Activated effector memory CD4-positive, alpha-beta T cell treated with anti-CD3 and anti-CD28 coated beads, Interleukin-2, amount 50 U/mL, for 16 hours (primary cell): ENCODE measurements at places on chromosomes 1 and 21.

DNA sequence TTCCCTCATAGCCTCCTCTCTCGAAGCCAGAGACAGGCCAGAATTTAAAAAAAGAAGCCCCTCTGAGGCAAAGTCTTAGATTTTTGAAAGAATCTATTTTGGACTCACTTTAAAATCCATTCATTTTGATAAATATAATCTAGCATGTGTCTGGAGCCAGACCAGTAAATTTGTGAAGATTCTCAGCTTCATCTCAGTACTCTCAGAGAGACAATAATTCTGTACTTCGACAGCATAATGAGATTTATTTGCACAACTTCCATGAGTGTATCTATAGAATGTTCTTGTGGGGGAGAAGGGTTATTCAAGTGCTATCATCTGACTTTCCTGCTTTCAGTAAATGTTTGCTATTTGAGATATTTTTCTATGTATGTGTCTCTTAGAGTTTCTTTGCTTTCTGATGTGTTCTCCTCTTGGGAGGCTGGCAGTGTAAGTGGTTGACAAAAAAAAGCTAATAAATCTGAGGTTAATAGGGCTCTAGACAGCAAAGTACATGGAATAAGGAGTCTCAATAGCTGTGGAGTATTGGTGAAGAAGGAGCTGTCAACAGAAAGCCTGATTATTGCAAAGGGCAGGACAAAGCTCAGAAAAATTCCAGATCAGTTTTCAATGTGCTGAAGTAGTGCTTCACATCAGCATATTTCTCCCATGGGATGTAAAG, 223.0 kb downstream of the PTBP2 start:
- no peak for DNase-seq

DNA sequence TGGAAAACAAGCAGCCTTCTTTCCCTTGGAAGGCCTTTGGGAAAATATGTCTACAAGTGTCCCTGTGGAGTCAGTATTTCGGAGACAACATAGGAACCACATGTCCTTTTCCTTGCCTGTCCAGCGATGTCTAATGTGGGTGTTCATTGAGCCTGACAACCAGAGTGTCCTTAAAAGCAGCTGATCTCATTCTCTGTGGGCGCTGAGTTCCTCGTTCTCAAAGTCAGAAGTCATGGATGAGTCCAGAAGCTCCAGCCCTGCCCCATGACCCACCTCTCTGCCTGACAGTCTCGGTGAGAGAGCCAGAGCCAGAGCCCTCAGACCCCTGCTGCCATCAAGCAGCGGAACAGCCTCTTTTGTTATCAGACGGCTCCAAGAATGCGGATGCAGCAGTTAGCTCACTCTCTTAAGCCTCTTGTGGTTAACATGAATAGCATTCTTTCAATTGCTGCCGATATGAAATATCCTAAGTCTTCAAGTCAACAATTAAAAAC, 329.2 kb downstream of the TGFB2 start:
- no peak for DNase-seq

DNA sequence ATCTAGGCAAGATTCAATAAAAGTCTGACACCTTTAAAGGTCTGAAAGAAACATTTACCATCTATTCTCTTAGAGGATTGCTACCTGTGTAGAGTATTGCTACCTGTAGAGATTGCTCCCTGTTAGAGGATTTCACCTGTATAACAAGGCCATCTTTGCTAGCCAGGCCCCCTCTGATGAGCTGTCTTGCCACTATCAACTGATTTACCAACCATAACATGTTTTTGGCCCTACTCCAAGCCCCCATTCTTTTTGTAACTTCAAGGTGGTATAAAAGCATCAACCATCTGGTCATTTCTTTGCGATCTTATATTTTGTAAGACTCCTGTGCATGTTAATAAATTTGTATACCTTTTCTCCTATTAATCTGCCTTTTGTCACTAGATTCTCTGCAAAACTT, 424.7 kb upstream of the CAMK1G start:
- DNase-seq: no peak

DNA sequence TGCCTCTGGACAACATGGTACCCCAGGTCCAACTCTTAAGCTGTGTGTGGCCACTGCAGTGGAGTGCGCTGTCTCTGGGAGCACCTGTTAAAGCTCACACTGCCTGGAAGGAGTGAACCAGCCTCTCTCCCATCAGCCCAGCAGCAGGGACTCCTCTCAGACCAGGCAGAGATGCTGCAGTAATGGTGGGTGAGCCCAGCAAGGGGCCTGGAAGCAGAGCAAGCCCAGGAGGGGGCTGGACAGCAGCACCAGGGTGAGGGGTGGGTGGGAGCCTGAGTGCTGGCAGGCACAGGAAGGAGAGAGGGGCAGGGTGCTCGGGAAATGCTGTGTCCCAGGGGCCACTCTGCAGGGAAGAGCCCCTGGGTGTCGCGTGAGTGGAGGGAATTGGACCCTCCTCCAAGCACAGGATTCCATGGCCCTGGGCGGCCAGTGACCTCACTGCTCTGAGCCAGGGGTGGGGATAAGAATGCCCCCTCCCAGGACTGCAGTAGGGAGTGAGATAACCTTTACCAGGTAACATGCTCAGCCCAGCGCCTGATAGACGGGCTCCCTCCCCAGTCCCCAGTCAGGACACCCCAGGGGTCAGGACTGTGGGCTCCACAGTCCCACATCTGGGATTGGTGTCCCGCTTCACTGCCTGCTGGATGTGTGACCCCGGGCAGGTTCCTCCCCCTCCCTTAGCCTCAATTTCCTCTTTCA, 313.1 kb downstream of the MATN1 start:
- peak; percentile 27 for DNase-seq

DNA sequence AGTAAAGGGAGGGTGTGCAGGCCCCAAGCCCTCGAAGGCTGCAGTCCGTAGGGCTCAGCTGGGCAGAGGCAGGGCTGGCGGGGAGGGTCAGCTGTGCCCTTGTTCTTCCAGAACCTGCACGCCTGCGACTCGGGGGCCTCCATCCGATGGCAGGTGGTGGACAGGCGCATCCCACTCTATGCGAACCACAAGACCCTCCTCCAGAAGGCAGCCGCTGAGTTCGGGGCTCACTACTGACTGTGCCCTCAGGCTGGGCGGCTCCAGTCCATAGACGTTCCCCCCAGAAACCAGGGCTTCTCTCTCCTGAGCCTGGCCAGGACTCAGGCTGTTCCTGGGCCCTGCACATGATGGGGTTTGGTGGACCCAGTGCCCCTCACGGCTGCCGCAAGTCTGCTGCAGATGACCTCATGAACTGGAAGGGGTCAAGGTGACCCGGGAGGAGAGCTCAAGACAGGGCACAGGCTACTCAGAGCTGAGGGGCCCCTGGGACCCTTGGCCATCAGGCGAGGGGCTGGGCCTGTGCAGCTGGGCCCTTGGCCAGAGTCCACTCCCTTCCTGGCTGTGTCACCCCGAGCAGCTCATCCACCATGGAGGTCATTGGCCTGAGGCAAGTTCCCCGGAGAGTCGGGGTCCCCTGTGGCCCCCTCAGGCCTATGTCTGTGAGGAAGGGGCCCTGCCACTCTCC, 13.6 kb upstream of the LRRC3 start:
- no peak for DNase-seq

- peak; percentile 22 for DNase-seq
These were observed 302.8 kb downstream of the MATN1 start for GRCh38 chr1:30420519-30421050.

GRCh38 chr1:5244631-5245285, 590.3 kb downstream of the AJAP1 start:
- DNase-seq: no peak

DNA sequence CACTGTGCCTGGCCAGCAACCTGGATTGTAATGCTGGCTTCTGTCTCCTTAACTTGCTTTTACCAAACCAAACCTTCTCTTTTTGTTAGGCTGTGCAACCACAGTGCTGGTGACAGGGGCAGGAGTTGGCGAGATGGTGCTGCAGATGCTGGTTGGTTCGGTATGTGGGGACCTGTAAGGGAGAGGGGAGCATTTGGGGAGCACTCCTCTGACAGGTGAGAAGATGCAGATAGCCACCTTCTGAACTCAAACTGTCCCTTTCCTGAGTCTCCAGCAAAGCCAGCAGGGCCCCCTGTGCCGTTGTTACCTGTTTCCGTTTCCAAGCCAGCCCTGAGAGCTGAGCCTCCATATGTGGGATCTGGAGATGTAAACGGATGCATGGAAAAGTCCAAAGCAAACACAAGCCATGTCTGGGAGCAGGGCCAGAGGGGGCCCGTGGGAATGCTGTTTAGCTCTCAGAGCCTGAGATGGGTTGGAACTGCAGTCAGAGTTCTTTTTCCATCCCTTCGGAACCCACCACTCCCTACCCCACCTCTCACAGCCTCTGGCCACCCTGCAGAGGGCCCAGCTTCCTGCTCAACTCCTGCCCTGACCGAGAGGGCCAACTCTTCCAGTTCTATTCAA, 34.0 kb downstream of the ELK4 start:
- peak; percentile 54 for DNase-seq

DNA sequence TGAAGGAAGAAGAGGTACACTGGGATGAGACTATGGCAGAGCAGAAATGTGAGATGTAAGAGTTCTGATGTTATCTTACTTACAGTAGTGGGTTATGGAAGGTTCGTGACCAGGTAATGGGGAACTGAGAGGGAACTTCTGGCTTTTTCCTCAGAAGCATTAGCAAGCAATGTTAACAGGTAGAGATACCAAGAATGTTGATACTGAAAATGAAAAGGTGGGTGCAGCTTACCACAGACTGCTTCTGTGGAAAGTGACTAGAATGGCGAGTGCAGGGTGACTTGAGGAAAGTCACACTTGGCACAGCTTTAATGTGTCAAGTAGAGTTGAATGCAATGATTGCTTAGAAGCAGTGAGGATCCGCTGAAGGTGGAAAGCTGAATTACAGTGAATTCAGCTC, 70.8 kb downstream of the PLA2G4A start:
- no peak for DNase-seq

DNA sequence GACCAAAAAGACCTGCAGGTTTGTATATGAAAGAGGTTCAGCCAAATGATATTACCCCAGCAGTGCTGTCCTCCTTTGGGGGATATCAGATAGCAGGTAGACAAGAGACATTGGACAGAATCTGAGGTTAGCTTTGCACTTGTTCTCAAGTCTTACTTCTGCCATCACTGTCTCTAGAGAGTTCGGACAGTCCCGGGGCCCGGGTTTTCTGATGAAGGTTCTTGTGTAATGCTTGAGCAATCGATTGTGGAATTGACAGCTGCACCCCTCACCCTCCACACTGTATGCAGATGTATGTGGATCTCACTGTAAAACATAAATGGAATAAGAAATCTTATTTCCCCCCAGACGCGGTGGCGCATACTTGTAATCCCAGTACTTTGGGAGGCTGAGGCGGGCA, 56.2 kb upstream of the MORC3 start:
- DNase-seq: no peak

DNA sequence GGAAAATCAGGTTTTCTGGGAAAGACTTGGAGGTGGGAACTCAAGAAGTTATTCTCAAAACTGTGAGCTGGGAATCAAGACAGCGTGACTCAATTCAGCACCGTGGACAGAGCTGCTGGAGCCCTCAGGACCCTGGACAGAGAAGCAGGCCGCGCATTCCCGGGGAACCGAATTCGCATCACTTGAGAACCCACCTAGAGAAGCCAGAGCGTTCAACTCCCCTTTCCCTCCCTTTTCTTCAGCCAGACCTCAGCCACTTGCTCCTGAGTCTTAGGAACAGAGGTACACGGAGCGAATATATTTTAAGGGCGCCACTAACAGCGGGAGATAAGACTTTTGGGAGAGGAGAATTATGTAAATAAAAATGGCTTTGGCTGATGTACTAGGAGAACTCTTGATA, 2.0 kb upstream of the LIN28A start:
- peak; percentile 91 for DNase-seq

GRCh38 chr1:93420400-93420799, 27.5 kb upstream of the FNBP1L start:
- DNase-seq: no peak

DNA sequence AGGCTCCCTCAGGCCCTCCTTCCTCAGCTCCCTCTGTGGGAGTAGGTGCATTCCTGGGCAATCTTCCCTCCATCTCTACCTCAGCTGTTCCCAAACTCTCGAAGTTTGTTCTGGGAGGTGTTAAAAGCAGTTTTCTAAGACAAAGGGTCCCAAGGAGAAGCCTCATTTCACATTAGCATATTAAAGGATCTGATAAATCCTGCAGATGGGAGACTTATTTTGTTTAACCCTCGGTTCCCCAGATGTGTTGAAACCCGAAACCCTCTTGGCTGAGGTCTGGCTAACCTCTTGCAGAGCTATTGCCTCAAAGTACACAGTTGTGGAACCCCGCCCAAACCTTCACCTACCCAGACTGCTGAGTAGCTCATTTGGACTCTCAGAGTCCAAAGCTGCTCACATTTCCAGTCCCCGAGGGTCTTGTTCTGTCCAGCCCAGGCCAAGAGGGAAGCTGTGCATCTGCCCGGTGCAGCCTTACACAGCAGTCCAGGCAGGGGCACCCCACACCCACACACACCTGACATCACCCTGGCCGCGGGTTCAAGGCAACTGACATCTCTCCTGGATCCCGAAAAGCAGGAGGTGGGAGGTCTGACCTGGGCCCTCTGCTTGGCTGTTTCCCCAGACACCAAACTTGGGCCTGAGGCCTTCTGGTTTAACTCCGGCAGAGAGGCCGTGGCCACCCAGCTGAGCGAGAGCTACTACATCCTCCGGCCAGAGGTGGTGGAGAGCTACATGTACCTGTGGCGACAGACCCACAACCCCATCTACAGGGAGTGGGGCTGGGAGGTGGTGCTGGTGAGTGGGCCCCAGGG, 19.5 kb upstream of the SELENON start:
- DNase-seq: no peak

- DNase-seq: no peak
These were observed at the start of gene OR11L1 for GRCh38 chr1:247841796-247842195. TSS of gene OR11L1 (minus strand) at chr1:247841896. CDS start at chr1:247841896, 0 bp downstream.

DNA sequence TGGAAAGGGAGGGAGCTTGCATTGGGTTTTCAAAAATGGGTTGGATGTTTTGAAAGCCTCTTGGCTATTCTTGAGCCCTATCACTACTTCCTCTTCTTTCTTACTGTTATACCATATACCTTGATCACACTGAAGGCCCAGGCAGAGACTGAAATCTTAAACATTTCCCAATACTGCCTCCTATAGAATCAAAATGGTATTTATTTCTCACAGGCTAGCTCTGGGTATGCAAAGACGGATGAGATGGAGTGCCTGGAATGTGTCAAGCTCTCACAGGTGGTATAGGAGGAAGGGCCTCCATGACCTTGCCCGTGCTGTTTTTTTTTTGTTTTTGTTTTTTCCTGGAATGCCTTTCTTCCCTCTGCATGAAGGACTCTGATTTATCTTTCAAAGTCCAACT, 268.4 kb upstream of the USP24 start:
- DNase-seq: no peak

DNA sequence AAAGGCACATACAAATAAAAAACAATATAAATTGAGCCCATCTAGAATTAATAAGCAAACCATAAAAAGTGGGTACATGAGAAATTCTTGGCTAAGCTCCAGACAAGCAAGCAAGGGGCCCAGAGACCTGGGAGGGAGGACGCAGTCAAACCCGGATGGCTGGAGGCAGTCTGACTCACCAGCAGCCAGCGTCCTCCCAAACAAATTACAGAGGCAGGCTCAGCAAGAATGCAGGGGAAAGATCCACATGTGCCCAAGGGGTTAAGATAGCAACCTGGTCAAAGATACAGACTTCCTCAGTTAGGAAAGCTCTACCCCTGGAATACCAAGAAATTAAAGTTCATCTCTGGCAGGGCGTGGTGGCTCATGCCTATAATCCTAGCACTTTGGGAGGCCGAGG, 7.4 kb upstream of the TIAM1 start:
- DNase-seq: no peak

GRCh38 chr1:115337276-115337632, 795 bp downstream of the NGF start:
- no peak for DNase-seq
